ENCODE measurements at places on chromosomes 11 and 22. TPM values are rescaled to one million over a fixed set of nuclear protein-coding genes. Genes with fewer than 3 reads are reported as not detected.

DNA sequence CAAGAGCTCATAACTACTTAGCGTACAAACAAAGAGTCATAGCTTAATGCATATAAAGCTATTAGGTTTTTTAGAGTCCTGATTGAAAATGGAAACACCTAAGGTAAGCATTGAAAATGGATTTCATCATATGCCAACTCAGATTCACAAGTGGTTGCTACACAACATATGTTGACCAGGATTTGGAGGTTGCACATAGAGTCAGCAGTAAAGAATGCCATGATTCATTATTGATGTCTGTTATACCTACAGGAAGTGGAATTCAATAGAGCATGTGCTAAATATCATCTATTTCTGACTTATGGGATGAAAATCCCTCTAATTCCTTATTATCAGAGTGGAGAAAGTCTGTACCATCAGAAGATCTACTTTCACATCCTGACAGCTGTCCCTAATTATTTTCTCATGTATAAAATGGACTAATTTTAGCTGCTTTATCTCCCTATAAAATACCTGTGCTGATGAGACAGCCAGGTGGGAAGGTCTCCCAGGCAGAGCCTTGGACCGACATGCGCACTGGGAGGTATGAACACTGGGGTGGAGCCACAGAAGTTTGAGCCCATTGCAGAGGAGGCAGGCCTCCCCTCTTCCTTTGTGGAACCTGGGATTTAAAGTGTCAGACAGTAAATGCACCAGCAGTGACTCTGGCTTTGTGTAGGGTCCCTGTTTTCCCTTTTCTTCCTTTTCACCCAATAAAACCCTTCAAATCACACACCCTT, 204.2 kb downstream of the AASDHPPT start:
- DNase-seq = peak; percentile 80

DNA sequence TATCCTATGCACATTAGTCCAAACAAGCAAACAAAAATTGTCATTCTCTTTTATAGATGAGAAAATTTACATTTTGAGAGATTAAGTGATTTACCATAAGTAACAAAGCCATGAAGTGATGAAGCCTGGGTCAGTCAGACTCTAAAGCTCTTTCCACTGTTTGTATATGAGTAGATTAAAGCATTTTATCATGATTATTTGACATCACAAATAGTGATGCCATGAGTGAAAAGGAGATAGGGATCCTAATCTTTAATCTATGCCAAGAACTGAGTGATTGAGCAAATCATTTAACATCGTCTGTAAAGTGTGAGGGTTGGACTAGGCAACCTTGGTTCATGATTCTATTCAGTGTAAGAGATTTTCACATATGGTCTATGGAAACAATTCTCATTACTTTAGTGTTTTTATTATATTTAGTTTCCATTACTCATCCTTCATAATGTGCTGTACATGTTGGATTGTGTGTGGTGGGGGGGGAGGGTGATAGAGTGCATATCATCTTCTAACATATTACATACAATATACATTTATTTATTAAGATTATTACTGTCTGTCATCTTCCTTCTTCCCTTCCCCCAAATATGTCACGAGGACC, 50.7 kb downstream of the ARHGEF12 start:
- DNase-seq = no peak

- DNase-seq = no peak
Measured at GRCh38 chr11:115185507-115185906, 318.7 kb downstream of the CADM1 start.

DNA sequence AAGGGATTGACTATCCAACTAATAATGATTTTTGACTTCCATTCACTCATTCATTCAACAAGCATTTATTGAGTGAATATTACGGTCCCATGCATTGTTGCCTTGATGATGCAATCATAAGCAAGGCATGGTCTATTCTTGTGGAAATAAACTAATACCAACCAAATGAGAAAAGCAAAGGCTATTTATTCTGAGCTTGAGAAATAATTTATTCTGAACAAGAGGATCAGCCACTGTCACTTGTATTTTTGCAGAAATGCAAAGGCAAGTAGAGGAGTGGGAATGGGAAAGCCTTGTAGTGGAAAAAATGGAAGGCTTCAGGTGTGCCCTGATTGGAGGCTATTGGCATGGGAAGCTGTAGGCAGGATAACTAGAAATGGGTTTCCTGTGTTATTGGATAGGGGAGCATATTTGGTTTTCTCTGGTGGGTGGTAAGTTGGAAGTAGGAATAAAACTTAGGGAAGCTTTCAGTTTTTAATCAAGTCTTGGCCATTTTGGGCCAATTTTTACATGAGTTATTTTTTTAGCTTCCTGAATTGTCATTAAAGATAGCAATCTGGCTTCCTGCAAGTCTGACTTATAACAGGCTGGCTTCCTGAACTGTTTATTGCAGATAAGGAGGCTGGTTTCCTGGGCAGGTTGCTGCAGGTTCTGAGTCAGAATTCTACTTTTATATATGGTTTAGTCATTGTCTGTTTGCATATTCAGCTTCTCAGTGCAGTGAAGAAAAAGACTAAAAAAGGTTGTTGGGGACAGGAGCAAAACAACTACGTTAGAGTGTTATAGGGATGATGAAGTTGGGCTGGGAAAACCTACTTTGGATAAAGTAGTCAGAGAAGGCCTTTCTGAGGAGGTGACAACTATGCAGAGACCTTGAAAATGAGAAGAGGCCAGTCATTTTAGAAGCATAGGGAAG, 106.7 kb downstream of the APIP start:
- DNase-seq = peak; percentile 25

GRCh38 chr11:34318111-34319037, 39.4 kb downstream of the ABTB2 start:
- DNase-seq = no peak

- DNase-seq = no peak
Measured at GRCh38 chr11:102322560-102322959, 5.3 kb downstream of the BIRC3 start.

- DNase-seq = no peak
Measured at GRCh38 chr11:2177076-2177475, 5.5 kb upstream of the TH start.

DNA sequence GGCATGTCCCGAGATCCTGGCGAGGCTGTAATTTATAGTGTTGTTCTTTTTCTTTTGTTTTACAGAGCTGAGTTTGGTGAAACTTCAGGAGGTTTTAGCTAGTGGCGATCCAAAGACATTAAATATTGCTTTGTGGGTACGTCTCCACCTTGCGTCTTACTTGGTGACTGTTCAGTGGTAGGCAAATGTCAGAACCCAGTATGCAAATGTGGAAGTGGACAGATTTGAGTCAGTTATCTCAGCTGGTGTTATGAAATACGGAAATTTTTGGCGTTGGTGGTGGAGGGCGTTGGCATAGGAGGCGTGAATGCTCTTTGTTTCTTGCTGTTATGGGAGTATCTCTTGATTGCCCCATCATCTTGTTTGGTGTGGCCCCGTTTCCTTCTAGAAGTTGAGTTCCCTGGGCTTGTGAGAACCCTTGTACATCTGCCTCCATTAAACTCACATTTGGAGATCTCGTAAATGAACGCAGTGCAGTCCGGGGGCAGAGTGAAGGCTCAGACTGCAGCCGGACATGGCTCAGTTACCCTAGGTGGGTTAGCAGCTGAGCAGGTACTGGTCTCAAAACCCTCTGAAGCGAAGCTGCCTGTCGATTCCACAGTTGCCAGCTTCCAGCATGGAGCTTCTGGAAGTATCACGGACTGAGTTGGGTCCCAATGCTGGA, 39.9 kb downstream of the PTPRJ start:
- DNase-seq = no peak

DNA sequence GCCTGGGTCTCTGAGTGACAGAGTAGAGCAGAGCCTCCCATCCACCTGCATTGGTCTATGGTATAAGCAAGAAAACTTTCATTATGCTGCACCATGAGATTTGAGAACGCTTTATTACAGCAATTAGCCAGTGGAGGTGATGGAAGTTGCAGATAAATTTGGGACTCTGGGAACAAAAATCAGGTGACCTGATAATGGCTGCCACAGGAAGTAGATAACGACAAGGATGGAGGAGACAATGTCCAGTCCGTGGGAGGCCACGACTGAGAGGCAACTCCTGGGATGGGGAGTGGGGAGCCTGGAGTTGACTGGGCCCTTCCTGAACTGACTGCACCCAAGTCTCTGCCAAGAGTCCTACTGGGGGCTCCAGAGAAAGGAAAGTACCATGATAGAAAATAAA, 4.7 kb downstream of the MRGPRD start:
- DNase-seq = no peak

DNA sequence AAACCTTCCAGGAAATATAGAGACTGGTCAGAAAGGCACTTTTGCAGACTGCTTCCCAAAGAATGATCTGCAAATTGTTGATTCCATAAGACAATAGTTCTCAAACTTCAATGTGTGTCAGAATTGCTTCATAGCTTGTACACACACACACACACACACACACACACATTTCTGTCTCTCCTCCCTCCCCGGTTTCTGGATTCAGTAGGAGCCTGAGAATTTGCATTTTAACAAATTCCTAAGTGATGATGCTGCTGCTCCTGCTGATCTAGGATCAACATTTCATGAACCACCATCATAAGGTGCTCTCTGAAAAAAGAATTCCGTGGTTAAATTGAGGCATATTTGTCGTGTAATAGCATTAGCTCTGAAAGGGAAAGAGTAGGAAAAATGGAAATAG, 35.3 kb upstream of the FZD4 start:
- DNase-seq = peak; percentile 43

DNA sequence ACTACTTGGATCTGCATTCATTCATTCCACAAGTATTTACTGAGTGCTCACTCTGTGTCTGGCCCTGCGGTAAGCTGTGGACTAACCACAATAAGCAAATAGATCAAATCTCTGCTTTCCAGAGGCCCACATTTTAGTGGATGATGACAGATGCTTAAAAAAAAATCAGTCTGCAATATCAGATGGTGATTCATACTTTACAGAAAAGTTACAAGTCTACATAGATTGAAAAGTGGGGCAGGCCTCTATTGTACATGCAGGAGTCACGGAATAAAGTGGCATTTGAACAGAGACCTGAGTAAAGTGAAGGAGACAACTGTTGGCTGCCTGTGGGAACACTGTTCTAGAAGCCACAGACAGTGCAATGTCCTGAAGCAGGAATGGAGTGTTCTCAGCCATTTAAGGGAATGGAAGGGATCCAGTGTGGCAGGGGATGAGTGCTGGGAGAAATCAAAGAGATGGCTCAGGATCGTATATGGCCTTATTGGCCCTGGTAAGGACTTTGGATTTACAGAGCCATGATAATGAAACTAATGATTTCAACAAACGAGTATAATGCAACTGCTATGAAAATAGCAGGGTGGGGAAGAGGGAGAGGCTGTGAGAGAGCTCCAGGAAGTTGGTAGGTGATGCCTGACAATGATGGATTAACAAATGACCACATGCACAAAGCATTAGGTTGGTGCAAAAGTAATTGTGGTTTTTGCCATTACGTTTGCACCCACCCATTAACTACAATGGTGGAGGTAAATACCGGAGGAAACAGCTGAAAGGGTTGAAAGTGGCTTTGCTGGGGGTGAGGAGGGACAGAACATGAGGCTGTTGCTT, 31.1 kb downstream of the TMEM45B start:
- DNase-seq = peak; percentile 77

GRCh38 chr11:1239596-1240205, 16.8 kb downstream of the MUC5B start:
- DNase-seq = no peak

DNA sequence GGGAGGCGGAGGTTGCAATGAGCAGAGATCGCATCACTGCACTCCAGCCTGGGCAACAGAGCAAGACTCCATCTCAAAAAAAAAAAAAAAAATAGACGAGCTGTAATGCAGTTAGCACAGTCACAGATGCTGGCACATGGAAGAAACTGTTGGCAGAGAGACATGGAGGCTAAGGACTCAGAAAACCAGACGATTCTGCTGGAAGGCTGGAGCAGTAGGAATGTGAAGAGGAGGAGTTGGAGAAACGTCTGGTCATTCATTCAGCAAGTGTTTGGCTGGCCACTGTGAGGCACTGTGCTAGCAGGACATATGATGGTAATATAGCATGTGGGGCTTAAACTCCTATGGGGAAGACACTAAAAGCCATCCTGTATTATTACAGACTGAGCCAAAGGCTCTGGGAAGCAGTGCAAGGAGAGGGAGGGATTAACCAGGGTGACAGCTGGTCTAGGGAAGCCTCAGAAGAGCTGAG, 5.0 kb downstream of the UQCR10 start:
- DNase-seq = no peak

DNA sequence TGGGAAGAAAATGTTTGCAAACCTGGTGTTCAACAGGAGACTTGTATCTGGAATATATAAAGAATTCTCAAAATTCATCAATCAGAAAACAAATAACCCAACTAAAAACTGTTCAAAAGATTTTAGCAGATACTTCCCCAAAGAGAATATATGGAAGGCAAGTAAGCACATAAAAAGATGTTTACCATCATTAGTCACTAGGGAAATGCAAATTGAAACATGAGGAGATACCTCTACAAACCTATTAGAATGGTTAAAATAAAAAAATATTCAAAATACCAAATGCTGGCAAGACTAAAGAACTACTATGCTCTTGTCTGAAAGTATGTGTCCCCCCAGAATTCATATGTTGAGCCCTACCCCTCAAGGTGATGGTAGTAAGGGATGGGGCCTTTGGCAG, 8.6 kb downstream of the EXPH5 start:
- DNase-seq = no peak

- DNase-seq = no peak
Measured at GRCh38 chr11:109062445-109062844, 359.5 kb upstream of the C11orf87 start.

DNA sequence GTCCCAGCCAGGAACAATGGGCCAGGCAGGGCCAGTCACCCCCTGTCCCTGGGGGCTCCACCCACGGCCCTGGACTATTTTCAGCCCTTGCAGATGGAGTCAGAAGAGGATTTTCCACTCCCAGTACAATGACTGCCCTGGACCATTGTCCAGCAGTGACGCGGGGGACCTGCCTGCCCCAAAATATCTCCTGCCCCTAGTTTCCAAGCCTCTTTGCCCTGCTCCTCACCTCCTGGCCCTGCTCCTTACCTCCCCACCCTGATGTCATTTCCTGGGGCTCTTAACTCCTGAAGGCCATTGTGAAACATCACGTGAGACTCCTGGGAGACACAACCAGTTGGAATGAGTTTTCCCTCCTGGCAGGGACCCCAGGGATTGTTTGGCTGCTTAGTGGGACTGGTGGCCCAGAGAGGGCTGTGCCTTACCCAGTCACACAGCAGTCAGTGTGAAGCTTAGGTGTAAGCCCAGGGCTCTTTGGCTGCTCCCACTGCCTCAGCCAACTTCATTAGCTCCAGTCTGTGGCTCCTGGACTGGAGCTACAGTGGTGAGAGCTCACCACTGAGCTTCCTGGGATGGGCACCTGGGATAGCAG, 22.2 kb downstream of the P2RY2 start:
- DNase-seq = no peak

DNA sequence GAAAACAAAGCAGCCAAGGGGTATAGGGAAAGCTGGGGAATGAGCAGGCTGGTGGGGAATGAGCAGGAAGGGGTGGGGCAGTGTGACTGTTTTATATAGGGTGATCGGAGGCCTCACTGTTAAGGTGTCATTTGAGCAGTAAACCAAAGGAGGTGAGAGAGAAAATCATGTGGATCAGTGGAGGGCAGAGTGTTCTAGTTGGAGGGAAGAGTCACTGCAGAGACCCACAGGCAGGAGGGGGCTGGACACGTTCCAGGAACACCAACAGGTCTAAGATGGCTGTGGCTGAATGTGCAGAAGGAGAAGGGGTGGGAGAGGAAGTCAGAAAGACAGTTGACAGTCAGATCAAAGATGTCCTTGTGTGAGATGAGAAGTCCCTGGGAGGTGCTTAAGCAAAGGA, 103.8 kb downstream of the ENTHD1 start:
- DNase-seq = no peak

The RIC3 gene
- total RNA-seq = 10.2 TPM

The OR5T3 gene
- not detected for total RNA-seq

The NPAS4 gene
- not detected for total RNA-seq

The OR52E8 gene
- total RNA-seq = not detected

The GNG3 gene
- not detected for total RNA-seq
